ENCODE measurements at places on chromosomes 1 and 21.
A peak's percentile ranks its signal among the peaks of the same experiment; 100 is the strongest.

GRCh38 chr1:15381805-15382204 is 27.9 kb upstream of the EFHD2 start:
- DNase-seq: peak; percentile 22

GRCh38 chr1:165823552-165824268 is 3.7 kb upstream of the UCK2 start:
- DNase-seq: no peak

DNA sequence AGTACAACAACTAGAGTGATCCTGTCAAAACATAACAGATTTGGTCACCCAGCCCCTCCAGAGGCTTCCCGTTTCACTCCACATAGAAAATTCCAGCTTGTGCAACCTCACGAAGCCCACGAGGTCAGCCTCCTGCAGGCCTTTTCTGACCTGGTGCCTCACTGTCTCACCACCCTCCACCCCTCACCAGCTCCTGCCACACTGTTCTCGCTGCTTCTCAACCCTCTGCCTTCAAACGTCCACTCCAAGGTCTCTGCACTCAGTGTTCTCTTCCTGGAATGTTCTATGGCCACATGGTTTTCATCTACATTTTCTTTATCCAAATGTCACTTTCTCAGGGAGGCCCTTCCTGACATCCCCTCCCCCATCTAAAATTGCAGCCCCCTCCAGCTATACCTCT is 178.9 kb downstream of the DHRS3 start:
- no peak for DNase-seq

DNA sequence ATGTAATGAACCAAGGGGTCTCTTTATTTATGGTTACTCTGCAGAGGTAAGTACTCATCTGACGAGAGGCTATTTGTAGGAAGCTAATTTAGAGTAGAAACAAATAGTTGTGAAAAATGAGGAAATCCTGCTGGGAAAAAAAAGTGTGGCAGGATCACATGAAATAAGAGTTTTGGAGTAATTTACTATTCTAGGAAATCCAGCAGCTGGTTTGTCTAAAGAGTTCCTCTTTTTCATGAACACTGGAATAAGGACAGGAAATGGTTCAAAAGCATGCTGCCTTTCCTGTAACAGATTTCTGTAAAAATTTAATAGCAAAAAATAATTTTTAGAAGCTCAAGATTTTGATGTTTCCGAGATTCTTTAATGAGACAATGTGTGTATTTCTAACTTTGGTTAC is 177.3 kb downstream of the CHRM3 start:
- DNase-seq: no peak
